ENCODE measurements at places on chromosomes 12 and 14.

DNA sequence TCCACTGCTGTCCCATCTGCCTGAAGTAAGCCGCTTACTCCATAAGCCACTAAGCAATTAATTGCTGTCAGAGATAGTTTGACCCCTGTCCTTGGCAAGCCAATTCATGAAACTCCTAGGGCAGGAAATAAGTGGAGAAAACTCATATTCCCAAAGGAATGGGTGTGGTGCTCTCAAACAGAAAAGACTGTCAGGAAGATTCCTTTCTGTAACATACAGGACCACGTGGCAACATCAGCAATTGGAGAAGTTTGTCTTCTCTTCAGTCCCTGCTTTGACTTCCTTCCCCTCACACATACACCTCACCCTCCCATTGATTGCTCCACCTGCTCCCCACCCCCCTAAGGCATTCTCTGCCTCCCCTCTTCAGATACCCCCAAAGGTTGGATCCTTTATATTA is 36.2 kb upstream of the MDM1 start:
- DNase-seq, result no peak

DNA sequence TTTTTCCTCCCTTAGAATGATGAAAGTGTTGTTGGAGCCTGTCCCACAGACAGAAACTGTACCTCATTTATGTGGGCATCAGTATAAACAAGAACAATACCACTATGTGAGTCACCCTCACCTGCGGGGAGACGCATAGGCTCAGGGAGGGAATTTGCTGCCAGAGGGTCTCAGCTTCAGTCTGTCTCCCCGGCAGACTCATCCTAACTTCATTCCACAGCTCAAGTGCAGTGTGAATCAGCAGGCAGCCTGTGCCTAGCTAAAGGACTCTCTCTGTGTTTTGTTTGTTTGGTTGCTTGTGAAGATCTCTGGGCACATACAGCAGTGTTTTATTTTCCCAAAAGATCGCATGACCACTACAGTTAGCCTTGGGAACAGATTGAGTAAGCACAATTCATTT is 98.9 kb downstream of the PRKCH start:
- DNase-seq, result no peak

DNA sequence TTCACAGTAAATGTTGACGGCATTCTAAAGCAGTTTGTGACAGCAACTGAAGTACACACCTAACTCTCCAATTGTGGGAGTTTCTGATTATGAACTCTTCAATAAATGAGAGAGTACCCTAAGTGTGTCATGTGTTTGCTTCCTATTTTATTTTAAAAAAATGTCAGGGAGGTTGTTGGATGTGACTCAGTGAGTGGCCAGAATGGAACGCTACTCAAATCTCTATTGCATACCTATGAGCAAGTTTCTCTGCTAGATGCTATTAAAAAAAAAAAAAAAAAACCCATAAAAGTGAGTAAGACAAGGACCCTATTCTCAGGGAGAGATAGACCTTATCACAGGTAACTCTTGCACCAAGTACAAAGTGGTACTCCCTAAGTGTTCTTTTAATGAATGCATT is 256.6 kb downstream of the BTG1 start:
- no peak for DNase-seq

DNA sequence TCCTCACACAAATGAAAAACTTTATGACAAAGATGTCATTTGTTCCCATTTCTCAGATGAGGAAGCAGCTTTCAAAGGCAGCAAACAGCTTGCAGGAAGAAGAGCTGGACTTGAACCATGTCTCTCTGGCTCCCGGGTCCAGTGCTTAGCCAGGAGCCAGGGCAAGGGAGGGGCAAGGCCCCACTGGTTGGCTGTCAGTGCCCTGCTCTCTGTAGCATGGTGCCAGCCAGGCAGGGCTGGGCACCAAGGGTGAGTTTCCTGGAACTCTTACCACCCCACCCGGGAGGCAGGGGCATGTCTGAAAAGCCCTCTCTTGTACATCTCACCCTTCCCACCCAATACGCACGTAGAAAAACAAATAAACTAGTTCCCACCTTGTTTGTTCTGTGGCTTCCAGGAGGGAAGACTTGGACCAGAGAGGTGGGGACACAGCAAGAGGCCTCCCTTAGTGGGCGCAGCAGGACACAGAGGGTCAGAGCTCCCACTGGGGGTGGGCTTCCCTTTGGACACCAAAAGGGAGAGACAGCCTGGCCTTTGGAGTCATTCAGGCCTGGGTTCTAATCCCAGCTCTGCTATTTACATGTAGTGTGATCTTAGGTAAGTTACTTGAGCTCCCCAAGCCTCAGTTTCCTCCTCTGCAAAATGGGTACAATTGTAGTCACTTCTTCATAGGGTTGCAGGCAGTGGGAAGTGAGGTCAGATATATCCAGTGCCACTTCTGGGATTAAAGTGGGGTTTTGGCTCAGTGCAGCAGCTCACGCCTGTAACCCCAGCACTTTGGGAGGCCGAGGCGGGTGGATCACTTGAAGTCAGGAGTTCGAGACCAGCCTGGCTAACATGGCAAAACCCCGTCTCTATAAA is 17.2 kb downstream of the TRPV4 start:
- DNase-seq, result no peak

GRCh38 chr12:108257610-108258106 is 81.5 kb downstream of the CMKLR1 start:
- DNase-seq, result no peak

DNA sequence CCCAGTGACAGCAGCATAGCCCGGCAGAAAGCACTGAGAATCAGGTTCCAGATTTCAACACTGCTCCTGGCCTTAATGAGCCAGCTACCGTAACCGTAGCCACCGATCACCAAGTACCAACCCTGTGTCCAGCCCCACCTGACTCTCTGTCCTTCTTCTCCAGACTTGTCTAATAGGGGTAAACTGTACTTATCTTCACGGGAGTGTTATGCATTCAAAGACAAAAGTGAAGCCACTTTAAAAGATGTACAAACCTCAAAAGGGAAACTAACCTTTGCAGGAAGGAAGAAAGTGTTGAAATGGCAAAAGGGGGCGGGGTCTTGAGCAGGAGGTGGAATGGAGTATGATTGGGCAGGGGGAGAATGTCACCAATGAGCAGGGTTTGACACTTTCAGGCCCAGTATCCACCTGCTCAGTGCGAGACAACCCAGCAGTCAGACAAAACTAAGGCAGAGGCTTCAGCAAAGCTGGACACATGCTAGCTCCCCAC is 226.1 kb downstream of the CHST11 start:
- DNase-seq, result no peak

- DNase-seq, result peak; percentile 39
Measured at GRCh38 chr12:15050659-15051058, 77.8 kb downstream of the PDE6H start.

DNA sequence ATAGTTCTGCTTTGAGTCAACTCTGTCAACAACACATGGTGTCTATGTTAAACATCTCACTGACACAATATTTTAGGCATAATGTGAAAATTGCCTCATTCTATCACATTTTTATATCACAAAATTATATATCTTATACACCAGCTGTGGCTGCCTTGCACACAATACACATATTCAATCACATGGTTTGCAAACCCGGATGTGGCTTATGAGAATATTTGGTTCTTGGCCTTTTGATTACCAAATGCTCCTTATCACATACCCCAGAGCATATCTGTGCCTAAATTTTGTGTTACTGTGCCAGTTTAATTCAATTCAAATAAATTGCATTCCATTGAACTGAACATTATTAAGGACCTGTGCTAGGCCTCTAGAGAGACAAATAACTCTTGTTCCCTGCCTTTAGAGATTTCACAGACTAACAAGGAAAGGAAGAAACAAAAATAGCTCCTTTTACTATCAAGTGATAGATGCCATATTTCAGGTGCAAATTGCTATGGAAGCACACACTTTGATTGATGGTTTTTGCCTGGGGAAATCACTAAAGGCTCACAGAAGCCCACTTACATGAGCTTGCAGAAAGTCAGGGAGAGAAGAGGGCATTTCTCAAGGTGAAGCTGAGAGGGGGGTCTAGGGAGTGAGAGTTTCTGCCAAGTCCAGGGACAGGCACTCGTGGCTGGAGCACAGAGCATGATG is 63.4 kb downstream of the PPP1R36 start:
- no peak for DNase-seq
